ENCODE measurements at places on chromosomes 3 and 15. TPM values are rescaled to one million over a fixed set of nuclear protein-coding genes. Genes with fewer than 3 reads are reported as not detected.

CLDN11 gene
- 33.7 TPM for total RNA-seq

TMEM158 gene
- total RNA-seq, result 5.0 TPM

LMAN1L gene
- total RNA-seq, result not detected

C3orf80 gene
- not detected for total RNA-seq

SPSB4 gene
- 0.58 TPM for total RNA-seq

TF gene
- not detected for total RNA-seq

KCNH8 gene
- 0.40 TPM for total RNA-seq

MUC20 gene
- total RNA-seq, result 9.3 TPM

CILP gene
- total RNA-seq, result not detected

SST gene
- total RNA-seq, result not detected

TM4SF4 gene
- 0.29 TPM for total RNA-seq

CFAP20DC gene
- total RNA-seq, result 4.9 TPM

SLC25A26 gene
- 16.2 TPM for total RNA-seq

ANKUB1 gene
- total RNA-seq, result not detected

EEFSEC gene
- total RNA-seq, result 20.6 TPM

STAC gene
- total RNA-seq, result 21.7 TPM

GATA2 gene
- 4.0 TPM for total RNA-seq

FGF7 gene
- not detected for total RNA-seq

DNA sequence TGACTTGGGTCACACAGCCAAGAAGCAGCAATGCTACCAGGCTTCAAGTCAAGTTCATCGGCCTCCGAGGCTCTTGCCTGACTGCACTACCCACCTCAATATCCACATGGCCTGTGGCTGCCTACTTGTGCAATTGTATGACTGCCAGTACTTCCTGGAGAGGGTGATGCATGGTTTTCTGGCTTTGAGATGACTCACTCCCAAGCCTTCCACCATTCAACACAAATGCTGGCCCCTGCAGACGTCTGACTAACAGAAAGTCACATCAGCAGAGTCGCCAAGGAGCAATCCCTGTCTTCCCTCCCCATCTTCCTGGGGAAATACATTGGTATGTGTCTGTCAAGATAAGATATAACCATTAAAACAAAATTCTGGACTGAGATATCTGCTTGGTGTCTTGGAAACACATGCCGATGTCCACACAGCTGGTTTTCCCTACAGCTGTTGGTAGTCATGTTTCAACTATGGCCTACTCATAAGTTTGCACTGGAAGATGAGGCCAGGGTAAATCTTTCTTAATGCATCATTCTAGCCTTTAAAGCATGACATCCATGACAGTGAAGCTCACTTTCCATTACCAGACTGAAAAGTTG is 79.6 kb upstream of the SPATA12 start:
- peak; percentile 91 for DNase-seq

- DNase-seq, result no peak
These were observed 155.6 kb downstream of the WNT5A start for GRCh38 chr3:55331524-55331923.

DNA sequence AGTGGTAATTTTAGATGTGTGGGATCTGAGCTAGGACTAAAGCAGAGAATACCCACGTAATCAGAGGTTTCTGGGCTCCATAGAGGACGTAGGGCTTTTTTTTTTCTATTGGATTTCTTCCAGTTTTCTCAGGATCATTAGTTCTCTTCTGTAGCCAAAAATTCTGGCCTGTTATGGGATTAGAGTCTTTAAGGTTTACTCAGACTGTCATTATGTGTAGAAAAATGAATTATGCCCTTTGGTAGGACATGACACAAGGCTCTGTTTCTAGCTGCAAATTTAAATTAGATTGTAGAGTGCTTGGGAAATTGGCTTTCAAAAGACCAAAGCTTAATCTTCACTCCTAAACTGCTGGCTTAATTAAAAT is 1.9 kb downstream of the SETD5 start:
- no peak for DNase-seq

DNA sequence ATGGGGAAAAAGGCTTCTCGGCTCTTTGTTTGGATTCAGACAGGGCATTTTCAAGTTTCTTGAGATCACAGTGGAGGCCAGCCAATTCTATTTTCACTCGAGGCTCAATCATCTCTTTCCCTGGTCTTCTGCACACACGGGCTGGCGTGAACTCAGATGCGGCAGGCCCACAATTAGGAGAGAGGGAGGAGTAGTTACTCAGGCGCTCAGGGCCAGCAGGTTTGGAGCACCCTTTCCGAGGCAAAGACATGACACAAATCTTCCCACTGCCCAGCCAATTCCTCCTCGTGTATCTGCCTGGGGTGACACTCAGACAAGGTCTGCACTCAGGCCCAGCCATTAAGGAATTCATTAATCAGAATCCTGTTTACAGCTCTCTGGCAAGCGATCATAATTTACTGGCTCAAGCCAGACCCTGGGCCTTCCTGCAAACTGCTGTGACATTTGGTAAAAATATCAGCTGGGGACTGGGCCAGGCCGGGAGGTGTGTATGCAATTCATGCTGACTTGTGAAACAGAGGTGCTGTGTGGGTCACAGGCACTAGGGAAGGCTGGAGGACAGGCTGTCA is 68.1 kb upstream of the TLE3 start:
- DNase-seq, result no peak

GRCh38 chr3:139794469-139795265 is 116.9 kb upstream of the NMNAT3 start:
- DNase-seq, result no peak

GRCh38 chr3:159643406-159643805 is 345.2 kb upstream of the IL12A start:
- peak; percentile 46 for DNase-seq

DNA sequence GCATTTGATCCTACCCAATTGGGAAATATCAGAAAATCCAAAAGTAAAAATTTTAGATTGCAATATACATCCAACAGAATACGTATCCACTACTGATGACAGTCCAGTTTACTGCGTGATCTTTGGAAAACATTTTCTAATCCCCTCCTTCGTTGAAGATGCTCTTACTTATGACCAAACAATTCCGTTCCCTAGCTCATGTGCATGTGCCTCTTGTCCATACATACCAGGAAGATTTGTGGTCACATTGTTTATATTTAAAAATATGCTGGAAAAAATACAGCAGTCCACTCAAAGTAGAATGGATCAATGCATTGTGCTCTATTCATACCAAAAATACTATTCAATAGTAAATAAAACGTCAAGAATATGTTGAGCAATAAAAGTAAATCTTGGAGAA is 135.3 kb downstream of the CHL1 start:
- DNase-seq, result no peak

DNA sequence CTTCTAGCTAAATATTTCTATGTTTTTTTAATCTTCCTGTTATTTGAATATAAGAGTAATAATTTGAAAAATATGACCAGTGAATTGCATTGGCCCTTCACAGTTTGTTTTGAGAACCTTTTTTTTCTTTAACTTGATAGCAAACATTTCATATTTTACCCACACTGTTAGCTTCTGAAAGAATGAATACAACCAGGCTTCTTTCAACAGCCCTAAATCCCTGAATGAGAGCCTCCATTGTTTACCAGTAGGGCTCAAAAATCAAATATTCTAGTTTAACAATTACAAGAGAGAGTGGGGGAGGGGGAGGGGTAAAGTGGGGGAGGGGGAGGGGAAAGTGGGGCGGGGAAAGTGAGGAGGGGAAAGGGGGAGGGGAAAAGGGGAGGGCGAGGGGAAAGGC is 14.5 kb upstream of the TOP2B start:
- no peak for DNase-seq

GRCh38 chr3:38575279-38575843 is 74.1 kb downstream of the SCN5A start:
- no peak for DNase-seq

DNA sequence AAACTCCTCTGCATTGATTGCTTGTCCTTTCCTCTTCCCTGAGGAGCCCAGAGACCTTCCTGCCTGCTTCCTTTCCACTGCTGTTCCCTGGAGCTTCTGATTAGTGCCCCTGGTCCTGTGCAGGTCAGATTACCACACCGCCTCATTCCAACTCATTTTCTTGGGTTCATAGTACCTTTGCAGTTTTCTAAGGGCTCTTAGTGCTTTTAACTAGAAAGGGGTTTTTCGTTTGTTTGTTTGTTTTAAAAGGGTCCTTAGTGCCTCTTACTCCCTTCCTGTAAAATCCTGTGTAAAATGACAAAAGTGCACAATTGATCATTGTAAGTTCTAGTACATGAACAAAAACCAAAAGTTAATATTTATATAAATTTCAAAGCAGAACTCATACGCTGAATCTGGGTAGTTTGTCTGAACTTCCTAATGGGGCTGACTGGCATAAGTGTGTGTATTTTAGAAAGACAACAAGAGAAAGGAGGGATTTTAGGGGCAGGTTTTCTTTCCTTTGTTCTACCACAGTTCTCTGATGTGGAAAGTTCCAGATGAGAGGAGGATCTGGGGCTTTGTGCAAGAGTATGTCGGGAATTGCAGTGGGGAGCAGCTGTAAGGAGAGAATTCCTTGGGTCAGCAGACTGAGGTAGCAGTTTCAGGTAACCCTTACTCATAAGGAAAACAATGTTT is 30.6 kb downstream of the SNRK start:
- DNase-seq, result peak; percentile 59

GRCh38 chr3:123480428-123480827 is 31.5 kb upstream of the ADCY5 start:
- DNase-seq, result no peak

DNA sequence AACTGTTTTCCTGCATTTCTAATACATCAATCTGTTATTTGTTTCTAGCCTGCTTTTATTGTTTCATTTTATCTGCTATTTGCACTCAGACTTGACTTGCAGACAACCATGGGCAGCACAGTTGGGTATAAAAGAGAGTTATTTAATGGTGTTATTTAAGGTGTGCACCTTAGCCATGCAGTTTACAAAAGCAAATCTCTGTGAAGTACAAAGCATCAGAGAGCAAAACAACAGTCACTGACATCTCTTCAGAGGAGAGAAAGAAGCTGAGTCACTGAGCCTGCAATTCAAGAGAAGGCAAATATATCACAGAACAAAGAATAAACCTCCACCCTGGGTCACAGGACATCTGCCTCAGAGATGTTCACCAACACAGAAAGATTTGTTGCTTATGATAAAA is 255.9 kb upstream of the ICE2 start:
- no peak for DNase-seq

GRCh38 chr15:76340803-76341365 is 4.3 kb downstream of the ISL2 start:
- no peak for DNase-seq

DNA sequence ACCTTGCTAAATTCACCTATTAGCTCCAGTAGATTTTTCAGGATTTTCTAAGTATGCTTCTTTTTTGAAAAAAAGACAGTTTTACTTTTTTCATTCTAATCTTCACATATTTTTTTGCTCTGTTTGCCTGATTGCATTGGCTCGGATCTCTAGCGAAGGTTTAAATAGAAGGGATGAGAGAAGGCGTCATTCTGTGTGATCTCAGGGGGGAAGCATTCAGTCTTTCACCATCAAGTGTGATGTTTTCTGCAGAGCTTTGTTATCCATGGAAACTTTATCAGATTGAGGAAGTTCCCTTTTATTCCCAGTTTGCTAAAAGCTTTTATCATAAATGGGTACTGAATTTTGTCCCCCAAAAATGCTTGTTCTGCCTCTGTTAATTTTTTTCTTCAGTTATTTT is 120.3 kb downstream of the LRRK1 start:
- no peak for DNase-seq

GRCh38 chr3:79140708-79141107 is 627.1 kb downstream of the ROBO1 start:
- DNase-seq, result no peak

DNA sequence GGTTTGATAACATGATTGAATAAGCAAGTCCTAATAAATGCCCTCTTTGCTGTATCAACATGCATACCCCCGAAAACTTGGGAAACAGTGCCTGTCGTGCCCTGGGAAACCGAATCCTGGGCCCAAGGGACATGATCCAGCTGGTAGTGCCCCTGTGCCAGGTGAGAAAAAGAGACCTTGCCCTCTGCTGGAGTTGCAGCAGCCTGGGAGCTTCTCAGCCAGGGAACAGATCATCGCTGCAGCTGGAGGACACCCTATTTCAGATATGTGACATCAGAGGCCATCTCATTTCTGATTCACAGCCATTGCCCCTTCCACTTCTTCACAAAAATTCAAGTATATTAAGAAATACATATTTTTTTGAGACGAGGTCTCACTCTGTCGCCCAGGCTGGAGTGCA is 32.3 kb downstream of the STOML1 start:
- DNase-seq, result no peak

GRCh38 chr3:156792945-156793344 is 33.2 kb upstream of the LEKR1 start:
- no peak for DNase-seq

DNA sequence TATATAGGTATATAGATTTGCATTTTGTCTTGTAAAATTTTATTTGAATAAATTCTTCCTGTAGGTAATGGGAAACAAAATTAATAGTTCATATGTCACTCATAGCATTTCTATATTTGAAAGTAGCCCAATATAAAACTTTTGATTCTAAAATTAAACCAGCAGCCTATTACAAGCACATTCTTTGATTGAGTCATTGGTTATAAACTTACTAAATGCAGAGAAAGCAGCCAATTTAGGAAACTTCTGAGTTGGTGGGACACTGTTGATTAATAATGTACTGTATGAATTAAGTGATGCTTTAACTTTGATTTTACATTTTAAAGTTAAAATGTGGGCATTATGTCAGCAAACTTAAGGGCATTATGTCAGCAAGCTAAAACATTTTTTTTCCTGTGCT is 34.5 kb downstream of the NR1D2 start:
- DNase-seq, result no peak

GRCh38 chr15:68407886-68408881 is 23.8 kb downstream of the ITGA11 start:
- no peak for DNase-seq

DNA sequence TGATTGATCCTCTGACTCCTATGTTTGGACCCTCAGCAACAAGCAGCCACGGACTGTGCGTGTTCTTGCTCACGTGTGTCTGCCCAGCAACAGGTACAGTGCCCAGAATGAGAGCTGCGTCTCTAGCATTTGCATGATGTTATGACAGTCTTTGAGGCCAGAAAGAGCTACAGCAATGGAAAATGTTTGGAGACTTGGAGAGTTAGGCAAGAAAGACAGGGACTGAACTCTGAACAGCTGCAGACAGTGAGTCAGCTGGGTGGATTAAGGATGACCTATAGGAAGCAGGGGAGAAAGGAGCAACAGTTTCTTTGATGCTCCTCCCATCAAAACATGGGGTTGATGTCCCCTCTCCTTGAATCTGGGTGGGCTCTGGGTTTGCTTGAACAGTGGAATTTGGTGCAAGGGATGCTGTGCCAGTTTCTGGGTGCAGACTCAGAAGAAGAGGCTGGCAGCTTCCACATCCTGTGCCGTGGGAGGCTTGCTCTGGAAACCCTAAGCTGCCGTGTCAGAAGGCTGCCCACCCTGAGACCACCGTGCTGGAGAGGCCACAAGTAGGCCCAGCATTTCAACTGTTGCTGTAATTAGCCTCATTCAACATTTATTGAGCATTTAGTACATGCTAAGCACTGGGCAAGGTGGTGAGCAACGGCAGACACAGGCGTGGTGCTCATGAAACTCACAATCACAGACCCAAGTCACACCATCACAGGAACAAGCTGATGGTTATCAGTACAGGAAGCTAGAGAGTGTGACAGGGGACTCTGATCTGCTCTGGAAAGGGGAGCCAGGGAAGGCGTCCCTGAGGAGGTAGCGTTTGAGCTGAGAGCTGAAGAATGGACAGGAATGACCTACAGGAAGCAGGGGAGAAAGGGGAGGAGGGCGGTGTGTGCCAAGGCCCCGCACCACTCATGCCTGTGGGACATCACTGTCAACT is 21.7 kb downstream of the CCR9 start:
- no peak for DNase-seq

GRCh38 chr3:62493109-62493801 is 119.9 kb upstream of the FEZF2 start:
- no peak for DNase-seq
